ENCODE measurements at places on chromosomes 1 and 21.

DNA sequence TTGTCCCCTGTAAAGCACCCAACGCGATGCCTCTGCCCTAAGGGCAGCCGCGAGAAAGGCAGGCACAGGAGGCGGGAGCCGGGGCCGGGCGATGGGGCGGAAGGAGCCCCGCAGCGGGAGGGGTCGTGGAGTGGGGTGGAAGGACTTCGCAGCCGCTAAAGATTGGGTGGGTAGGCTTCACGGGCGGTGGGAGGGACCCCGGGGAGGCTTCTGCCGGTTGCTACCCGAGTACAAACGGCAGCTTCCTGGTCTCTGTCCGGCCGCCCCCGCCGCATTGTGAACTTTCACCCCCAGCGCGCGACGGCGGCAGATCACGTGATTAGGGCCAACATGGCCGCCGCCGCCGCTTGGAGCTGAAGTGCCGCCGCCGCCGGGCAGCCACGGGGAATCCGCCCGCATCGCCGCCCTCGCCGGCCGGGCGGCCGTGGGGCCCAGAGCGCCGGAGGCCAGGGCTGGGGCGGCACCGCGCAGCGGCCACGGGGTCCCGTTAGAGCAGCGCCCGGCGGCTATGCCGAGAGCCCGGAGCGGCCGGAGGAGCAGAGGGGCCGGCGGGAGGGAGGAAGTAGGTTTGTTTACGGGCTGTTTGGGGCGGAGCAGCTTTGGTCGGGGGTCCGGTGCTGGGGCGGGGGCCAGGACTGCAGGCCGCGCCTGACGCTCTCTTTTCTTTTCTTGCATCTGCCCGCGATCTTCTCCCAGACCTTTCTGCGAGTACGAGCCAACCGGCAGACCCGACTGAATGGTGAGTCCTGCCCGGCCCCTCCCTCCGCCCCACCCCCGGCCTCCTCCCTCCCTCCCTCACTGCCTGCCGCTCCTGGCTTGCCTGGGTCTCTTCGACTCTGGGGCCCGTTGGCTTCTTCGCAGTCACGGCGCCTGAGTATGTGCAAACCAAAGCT lies 42.4 kb downstream of the TMEM53 start:
- peak; percentile 88 for DNase-seq

GRCh38 chr1:36345353-36345752 lies 21.9 kb upstream of the EVA1B start:
- DNase-seq = no peak

DNA sequence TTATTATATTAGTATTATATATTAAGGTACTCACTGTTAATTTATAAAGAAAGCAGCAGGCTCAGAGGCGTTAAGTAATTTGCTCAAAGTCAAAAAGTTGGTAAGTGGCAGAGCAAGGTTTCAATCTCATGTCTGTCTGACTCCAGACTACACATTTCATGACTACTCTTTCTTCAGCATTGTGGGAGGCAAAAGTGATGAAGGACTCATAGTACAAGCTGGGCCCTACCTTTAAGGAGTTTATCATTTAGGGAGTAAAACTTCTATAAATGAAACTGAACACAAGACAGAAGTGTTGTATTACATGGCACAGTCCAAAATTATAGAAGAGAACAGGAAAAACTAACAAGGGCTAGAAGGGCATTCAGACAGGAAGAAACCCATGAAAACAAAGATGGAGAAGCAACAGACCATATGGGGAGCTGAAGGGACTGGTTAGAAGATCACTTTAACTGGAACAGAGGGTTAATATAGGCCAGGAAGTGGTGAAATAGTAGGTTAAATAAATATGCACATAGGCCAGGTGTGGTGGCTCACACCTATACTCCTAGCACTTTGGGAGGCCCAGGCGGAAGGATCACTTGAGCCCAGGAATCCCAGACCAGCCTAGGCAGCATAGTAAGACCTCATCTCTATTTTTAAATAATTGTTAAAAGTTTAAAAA lies 11.5 kb downstream of the SORT1 start:
- no peak for DNase-seq

- DNase-seq = peak; percentile 44
Observed at GRCh38 chr21:27480841-27481261, 514.0 kb upstream of the ADAMTS5 start.

DNA sequence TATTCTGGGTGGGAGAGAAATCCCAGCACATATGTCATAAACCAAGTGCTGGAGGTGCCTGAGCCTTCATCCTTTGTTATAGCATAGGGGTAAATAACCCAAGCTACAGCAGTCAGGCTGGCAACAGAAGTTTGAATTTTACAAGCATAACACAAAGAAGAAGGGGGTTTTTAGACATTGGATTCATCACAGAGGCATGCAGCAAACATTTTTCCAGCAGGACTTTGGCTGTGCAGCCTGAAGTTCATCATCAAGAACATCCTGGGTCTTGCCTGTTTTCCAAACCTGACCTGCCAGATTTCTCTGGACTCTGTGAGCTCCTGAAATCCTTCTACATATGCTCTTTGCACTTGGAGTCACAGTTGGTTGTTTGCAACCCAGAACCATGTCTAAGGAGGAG lies 16.2 kb downstream of the PTGER3 start:
- DNase-seq = no peak

GRCh38 chr1:178536329-178536728 lies 23.4 kb downstream of the TEX35 start:
- no peak for DNase-seq

DNA sequence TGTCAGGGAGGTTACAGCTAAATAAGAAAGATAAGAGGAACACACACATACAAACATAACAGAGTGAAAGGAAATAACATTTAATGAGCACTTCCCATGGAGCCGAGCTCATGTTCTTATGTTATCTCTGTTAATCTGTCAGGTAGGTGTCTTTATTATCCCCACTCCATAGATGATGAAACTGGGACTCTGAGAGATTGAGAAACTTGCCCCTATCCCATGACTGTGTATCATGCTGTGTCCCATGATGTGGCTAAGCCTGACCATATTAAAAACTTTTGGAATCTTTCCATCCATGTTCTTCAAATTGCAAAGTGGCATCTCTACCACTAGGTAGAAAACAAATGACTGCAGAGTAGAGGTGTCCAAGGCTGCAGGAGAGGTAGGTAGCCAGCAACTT lies 285.2 kb upstream of the SGIP1 start:
- no peak for DNase-seq

GRCh38 chr1:153337980-153338853 lies 10.4 kb downstream of the PGLYRP4 start:
- DNase-seq = no peak

GRCh38 chr21:27079636-27080240 lies 112.8 kb upstream of the ADAMTS5 start:
- no peak for DNase-seq

GRCh38 chr1:108041360-108042142 lies 76.6 kb upstream of the VAV3 start:
- no peak for DNase-seq

DNA sequence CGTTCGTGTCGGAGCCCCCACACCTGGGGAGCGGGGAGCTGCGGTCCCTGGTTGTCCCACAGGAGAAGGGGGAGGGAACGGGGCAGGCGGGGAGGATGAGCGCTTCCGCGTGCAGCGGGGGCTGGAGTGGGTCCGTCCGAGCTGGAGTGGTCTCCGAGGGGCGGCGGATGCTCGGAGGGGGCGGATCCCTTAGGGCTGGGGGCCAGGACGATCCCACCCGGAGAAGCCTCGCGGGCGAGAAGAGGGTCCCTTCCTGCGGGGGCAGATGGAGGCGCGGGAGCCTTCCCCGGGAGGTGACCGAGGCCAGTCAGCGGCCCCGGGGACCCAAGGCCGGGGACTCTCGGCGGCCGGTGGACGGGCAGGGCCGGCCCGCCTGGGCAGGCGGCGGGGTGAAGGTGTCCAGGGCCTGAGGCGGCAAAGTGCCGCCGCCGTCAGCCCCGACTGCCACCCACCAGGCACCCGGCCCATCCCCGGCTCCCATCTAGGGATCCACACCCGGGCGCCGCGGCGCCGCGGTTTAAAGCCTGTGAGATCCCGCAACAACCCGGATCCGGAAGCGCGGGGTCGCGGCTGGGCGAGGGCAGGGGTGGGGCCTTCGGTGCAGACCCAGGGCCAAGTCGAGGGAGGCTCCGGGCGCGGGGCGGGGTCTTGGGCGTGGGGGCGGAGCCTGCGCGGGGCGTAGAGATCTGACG lies 5.3 kb upstream of the CCDC27 start:
- DNase-seq = peak; percentile 77

All from myocyte (in vitro differentiated cells).